H9 (cell line): ENCODE measurements at places on chromosomes 11 and 22.

GRCh38 chr22:23847991-23848864 is 9.4 kb upstream of the DERL3 start:
- DNase-seq, result peak; percentile 71

GRCh38 chr11:79013509-79013908 is 427.3 kb downstream of the TENM4 start:
- no peak for DNase-seq

GRCh38 chr22:36267058-36267457 is 14.1 kb downstream of the APOL1 start:
- no peak for DNase-seq

- no peak for DNase-seq
Observed at GRCh38 chr11:32149748-32150147, 58.9 kb downstream of the RCN1 start.

DNA sequence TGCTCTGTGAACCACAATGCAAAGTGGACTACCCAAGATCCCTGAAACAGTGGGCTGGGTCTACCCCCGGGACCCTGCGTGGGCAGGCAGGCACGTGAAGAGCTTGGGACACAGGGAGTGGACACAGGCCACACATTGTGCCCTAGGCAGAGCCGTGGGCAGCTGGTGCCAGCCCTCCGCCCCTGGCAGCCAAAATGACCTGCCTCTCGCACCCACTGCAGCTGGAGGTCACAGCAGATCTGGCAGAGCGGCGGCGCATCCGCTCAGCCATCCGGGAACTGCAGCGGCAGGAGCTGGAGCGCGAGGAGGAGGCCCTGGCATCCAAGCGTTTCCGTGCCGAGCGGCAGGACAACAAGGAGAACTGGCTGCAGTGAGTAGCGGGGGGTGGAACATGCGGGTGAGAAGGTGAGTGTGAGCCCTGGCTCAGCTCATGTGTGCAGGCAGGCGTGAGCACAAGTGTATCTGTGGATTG is 6.7 kb downstream of the SMTN start:
- no peak for DNase-seq

DNA sequence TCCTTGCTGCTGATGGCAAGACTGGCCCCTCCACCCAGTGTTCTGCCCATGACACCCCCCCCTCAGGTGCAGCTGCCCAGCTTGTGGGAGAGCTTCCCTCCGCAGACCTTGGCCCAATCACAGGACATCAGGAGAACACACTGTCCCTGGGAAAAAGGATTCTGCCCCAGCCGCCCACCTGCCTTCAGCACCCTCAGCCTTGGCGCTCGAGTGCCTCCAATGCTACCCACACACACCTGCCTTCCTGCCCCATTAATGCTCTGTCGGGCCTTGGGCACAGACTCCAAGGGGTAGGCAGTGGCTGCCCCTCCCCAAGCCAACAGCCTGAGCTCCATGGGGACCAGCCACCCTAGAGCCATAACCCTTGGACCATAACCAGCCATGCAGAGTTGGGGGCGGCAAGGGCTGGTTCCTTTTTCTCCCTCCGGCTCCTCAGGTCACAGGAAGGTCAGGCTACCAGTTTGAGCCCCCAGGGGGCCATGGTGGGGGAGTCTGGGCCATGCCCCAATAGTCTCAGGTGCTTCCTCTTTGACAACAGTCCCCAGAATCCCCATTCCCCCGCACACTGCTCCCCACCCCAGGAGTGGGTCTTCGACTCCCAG is 1.3 kb upstream of the ZNF70 start:
- DNase-seq, result no peak

GRCh38 chr11:116771935-116772334 is 852 bp downstream of the BUD13 start:
- DNase-seq, result no peak

GRCh38 chr11:12998336-12998735 is 10.8 kb upstream of the RASSF10 start:
- DNase-seq, result no peak

GRCh38 chr11:32899438-32899837 is 6.8 kb downstream of the QSER1 start:
- DNase-seq, result no peak

DNA sequence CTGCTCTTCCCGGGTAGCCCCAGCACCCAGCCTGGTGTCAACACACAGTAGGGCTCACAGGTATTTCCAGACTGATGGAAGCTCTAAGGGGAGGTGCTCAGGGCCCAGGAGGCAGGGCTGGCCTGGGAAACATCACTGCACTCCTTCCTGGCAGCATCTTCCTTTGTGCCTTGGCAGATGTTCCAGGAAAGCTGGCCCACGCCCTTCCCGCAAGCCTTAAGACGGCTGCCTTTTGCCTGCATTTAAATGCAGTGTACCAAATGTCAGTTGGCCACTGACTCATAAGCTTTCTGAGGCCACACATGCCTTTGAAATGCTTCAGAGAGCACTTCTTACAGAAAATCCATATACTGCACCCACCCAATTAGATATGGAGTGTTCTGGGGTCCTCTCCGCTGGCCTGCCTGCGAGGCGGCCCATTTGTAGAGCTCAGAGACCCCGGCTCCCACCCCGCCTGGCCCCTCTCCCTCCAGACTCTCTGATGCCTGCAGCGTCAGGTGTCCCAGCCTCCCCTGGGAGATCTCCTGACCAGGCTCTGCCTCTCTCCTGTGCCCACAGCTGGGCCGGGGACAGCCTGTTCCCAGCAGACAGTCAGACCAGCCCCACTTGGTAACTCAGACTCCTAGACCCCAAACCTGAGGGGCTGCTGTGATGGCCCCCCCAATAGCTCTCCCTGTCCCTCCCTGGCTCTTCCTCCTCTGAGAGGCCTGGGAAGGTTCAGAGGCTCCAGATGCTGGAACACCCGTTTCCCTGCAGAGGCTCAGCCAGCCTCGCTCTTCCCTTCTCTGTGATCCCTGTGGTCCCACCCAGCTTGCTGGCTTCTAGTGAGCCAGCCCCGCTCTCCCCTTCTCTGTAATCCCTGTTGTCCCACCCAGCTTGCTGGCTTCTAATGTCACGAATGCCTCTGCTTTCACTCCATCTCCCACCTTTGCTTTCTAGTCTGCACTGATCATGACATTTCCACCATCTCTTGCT is 47.6 kb upstream of the THY1 start:
- peak; percentile 26 for DNase-seq

- DNase-seq, result no peak
Observed at GRCh38 chr11:12270215-12270797, 107.1 kb upstream of the PARVA start.

DNA sequence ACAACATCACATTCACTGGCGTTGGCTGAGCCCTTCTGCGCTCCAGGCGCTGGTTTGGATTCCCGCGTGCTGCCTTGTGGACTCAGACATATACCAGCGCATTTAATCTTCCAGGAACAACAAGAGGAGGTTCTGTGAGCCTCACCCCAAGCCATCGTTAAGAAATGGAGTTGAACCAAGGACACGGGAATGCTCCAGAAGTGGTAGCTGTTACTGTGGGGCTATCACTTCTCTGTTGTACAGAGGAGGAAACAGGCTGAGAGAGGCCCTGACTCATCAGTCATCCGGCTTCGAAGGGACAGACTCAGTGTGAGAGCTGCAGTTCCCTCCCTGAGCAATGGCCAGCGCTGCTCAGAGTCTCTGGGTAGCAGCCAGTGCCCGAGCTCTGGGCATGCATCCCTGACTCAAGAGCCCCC is 291.3 kb downstream of the TBC1D22A start:
- no peak for DNase-seq

- no peak for DNase-seq
Observed at GRCh38 chr11:122893131-122893530, 10.6 kb downstream of the JHY start.

- DNase-seq, result no peak
Observed at GRCh38 chr11:102402548-102402947, 50.0 kb downstream of the TMEM123 start.

GRCh38 chr11:67452141-67452952 is at the start of gene GPR152:
Gene GPR152, minus strand, starts transcription at chr11:67452729. Its CDS starts 5 bp downstream, at chr11:67452724.
- no peak for DNase-seq

- DNase-seq, result no peak
Observed at GRCh38 chr22:34344702-34345101, 424.4 kb upstream of the LARGE1 start.

- no peak for DNase-seq
Observed at GRCh38 chr11:87477321-87477720, 439.6 kb downstream of the TMEM135 start.

DNA sequence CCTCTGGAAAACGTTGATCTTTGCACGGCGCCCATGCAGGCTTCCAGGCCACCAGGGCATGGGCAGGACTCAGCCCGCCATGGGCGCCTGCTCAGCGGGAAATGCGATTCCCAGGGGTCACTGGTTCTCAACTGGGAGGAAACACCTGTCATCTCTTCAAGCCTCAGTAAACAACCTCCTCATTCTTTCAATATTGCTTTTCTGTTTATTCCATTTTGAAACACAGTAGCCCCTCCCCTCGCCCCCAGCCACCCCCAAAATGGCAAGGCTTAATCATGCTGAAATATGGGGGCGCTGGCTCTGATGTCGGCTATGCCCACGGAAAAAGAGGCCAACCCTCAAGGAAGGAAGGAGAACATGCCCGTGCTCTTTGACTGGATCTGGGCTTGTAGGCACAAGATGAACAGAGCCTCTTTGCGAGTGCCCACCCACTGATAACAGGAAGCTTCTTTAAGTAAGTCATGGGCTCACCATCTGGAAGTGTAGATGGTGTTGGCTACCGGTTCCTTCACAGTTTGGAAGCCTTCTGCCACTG is 594 bp upstream of the POU2AF1 start:
- DNase-seq, result no peak

DNA sequence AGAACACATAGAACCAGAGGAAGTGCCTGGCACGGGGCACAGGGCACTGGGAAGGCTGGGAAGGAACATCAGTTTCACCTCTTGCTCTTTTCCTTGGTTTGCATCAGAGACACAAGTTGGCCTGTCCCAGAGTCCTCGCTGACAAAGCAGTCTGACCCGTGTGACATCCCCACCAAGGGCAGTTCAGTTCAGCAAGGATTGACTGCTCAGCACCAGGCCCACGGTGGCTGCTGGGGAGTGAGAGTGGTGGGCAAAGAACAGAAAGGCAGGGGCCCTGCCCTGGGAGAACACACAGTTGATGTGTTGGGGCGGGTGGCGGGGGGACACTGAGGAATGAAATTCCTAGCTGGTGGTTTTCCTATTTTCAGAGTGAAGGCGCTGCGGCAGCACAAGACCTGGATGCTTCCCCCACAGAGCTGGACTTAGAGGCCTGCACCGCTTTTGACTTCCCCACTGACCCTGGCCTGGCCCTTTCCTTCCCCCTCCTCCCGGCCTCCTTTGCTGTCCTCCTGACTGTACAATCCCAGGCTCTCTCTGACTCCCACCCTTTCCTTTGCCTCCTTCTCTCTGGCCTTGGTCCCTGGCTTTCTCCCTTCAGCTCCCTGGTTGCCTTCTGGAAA is 2.2 kb upstream of the TMPRSS13 start:
- DNase-seq, result no peak

DNA sequence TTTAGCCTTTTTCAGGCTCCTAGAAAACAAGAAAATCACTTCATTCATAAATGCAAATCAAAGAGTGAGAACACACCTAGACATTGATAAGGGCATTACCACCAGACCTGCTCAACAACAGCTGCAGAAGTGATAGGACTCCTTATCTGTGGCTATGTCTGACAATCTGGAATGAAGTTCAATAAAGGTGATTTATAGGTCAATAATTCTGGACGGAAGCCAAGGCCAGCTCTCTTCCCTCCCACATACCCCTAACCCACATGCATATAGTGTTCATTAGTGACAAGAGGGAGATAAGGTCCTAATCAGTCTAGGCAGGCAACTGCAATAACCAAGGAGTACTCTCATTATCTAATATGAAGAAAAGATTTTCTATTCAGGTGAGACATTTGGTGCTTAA is 111.3 kb downstream of the ETS1 start:
- no peak for DNase-seq

- no peak for DNase-seq
Observed at GRCh38 chr11:56849852-56850251, 101.4 kb upstream of the OR9G4 start.

DNA sequence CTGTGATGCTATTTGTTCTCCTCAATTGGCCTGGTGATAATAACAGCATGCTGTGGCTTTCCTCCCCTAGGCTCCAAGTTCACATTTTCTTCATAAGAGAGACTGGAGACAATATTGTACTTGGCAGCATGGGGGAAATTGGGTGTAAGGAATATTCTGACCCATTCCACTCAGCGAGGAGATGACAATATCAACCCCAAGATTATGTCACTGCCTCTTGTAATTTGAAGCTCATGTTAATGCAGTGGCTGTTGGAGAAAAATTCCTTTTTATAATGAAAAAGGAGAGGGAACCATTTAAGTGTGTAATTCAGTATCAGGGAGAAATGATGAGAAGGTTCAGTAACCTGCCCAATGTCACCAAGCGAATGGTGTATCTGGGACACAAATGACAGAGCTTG is 665.8 kb downstream of the NTM start:
- DNase-seq, result no peak

- DNase-seq, result peak; percentile 77
Observed at GRCh38 chr11:64762674-64763525, 3.1 kb upstream of the PYGM start.

DNA sequence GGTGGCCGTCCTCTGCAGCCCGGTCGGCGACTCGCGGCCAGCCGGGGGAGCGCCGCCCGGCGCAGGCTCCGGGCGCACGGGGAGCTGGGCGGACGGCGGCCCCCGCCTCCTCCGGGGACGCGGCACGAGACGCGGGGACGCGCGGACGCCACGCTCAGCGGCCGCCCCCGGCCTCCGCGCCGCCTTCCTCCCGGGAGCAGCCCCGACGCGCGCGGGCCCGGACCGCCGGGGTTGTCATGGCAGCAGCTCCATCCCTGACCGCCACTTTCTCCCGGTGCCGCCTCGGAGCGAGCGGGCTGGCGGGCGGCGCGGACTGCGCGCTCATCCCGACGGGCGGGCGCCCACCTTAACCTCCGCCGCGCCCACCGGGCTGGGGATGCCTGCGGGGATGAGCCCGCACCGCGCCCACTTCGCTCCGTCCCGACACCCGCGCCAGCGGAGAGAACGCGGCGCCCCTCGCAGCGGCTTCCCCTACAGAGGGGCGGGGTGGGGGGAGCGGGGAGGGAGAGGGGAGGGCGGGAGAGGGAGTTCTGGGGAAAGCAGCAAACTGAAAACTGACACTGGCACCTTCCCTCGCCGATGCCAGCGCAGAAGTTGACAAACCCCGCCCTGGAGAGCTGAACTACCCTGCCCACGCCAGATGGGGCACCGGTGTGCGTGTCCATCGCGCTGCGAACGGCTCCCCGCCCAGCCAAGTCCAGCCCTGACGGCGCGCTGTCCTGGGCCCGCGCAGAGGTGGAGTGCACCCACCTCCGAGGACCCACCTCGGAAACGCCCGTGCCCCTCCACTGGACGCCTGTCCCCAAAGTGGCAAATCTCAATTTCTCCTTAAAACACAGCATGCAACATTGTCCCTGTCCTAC is 588.4 kb downstream of the OPCML start:
- DNase-seq, result peak; percentile 43

DNA sequence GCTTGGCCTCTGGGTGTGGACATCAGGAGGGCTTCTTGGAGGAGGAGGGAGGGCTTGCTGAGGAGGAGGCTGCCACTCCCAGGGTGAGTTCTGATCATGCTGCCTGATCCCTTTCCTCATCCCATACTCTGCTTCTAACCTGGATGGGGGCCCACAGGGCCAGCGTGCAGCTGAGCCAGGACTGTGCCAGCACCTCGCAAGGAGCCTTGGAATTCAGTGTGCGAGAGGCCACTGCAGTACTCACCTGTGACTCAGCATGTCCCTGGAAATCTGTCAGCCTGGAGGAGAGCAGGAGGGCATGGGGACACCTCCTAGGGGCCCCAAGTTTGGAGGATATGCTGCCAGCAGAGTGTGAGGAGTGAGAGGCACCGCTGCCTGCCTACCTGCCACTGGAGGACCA is 4.2 kb upstream of the GAB4 start:
- no peak for DNase-seq

- peak; percentile 53 for DNase-seq
Observed at GRCh38 chr11:44600839-44601383, 35.4 kb downstream of the CD82 start.
